ENCODE measurements at places on chromosomes 12 and 14. TPM values are rescaled to one million over a fixed set of nuclear protein-coding genes. Genes with fewer than 3 reads are reported as not detected.

Gene CHGA
- polyA plus RNA-seq = 18.2 TPM

Gene COL2A1
- polyA plus RNA-seq = 8.8 TPM

Gene NINJ2
- 1.4 TPM for polyA plus RNA-seq

Gene SLC6A12
- 0.63 TPM for polyA plus RNA-seq

Gene KRT72
- not detected for polyA plus RNA-seq

- no peaks in the 10 kb centered on the region for H3K4me1 ChIP-seq
- no peaks in the 10 kb centered on the region for H3K36me3 ChIP-seq
- no peaks in the 10 kb centered on the region for H3K27me3 ChIP-seq
- H3K4me3 ChIP-seq = no peak overlapping the region
Measured at GRCh38 chr14:63513756-63514155, 29.4 kb downstream of the PPP2R5E start.

DNA sequence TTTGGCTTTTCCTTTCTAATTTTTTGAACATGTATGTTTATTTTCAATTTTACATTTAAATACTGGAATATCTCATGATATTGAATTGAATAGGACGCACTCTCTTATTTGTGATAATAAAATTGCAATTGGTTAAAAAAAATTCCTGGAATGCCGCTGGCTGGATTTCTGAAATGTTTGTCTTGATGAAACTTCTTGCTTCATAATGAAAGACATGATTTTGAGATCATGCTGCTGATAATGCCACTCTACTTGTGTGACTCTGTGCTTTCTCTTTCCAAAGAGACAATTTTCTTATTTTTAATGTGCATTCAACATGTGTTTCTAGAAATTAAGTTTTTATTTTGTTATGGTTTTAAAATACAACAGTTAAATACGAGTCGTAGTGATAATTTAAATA lies 465.7 kb upstream of the FAR2 start:
- no peak for DNase-seq
- H3K4me1 ChIP-seq = no peaks in the 10 kb centered on the region
- H3K27ac ChIP-seq = no peak overlapping the region
- H3K36me3 ChIP-seq = no peaks in the 10 kb centered on the region

DNA sequence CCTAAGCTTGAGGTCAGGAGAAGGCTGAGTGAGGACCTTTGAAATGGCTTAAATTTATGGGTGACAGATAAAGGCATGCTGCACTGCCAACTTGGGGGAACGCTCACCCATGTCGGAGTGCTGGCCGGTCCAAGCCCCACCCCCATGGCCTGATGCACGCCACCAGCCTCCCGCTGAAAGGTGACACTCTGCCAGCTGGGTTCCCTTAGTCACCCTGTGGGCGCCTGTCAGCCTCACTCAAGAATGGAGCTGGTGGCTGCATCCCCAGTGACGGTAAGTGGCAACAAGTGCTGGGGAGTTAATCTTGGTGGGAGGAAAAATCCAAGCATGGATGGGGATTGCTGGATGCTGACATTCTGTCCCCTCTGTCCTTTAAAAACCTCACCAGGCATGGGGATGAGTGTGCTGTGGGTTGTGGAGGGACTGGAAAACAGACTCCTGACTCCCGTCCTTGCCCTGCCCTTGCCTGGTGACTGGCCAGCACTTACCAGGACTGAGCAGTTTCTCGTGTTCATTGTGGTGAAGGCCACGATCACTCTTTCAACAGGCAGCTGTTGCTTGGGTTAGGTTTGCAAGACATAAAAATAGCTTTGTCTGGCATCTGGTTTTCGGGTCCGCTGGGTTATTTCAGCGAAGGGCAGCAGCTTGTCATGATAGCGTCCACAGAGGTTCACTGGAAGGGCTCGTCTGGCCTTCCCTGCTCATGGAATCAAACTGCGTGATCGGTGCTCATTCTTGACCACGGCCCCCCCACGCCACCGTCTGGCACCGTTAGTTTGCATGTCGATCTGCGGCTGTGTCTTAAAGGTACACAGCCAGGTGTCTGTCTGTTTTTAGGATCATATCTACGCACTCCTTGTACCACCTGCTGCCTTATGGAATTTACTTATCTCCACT lies 15.0 kb downstream of the ACACB start:
- no peak for DNase-seq
- no peaks in the 10 kb centered on the region for H3K36me3 ChIP-seq
- no peak overlapping the region for H3K4me3 ChIP-seq
- no peak overlapping the region for H3K27ac ChIP-seq
- H3K4me1 ChIP-seq = no peaks in the 10 kb centered on the region

- no peak overlapping the region for H3K27ac ChIP-seq
- H3K36me3 ChIP-seq = no peaks in the 10 kb centered on the region
- H3K27me3 ChIP-seq = no peaks in the 10 kb centered on the region
- DNase-seq = no peak
- peaks cover 17% of the 10 kb centered on the region for H3K4me1 ChIP-seq
Measured at GRCh38 chr12:76020731-76021672, 10.6 kb downstream of the PHLDA1 start.

DNA sequence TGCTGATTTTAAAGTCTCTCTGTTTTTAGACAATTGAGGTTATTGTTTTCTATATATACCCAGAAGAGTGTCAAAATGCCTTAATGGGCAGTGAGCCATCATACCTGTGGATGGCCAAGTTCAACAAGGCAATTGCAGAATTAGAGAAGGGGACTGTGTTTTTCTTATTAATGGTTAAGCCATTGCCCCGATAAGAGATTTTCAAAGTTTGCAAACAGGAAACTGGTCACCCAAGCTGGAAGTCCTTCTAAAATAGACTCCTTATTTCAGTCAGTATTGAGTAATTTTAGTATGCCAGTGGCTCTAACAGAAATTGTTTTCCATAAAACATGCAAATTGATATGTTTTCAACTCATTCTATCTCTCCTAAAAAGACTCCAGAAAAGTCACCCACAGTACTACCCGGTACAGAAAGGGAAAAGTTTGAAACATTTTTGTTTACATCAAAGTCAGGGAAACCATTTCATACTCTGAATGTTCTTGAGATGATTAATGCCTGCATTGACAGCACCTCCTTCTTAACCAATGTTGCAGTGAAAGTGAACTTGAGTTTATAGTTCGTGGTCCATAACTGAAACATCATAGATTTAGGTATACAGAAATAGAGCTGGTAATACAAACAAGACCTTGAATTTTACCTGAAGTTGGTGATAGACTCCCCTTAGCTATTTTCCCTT lies 191.1 kb downstream of the TMX1 start:
- H3K4me3 ChIP-seq = no peak overlapping the region
- DNase-seq = no peak
- H3K36me3 ChIP-seq = no peaks in the 10 kb centered on the region
- no peaks in the 10 kb centered on the region for H3K27me3 ChIP-seq
- no peaks in the 10 kb centered on the region for H3K4me1 ChIP-seq
- H3K27ac ChIP-seq = no peak overlapping the region

- H3K36me3 ChIP-seq = peaks cover 9% of the 10 kb centered on the region
- no peak for DNase-seq
- no peak overlapping the region for H3K4me3 ChIP-seq
- no peaks in the 10 kb centered on the region for H3K27me3 ChIP-seq
Measured at GRCh38 chr12:122049827-122050226, 28.1 kb downstream of the BCL7A start.

GRCh38 chr14:85301506-85301905 lies 228.4 kb upstream of the FLRT2 start:
- DNase-seq = no peak
- no peak overlapping the region for H3K4me3 ChIP-seq
- H3K27ac ChIP-seq = no peak overlapping the region
- no peaks in the 10 kb centered on the region for H3K27me3 ChIP-seq
- H3K4me1 ChIP-seq = no peaks in the 10 kb centered on the region
- H3K36me3 ChIP-seq = no peaks in the 10 kb centered on the region

All from H1 (cell line).